ENCODE measurements at places on chromosomes 4 and X. TPM values are rescaled to one million over a fixed set of nuclear protein-coding genes. Genes with fewer than 3 reads are reported as not detected.

DNA sequence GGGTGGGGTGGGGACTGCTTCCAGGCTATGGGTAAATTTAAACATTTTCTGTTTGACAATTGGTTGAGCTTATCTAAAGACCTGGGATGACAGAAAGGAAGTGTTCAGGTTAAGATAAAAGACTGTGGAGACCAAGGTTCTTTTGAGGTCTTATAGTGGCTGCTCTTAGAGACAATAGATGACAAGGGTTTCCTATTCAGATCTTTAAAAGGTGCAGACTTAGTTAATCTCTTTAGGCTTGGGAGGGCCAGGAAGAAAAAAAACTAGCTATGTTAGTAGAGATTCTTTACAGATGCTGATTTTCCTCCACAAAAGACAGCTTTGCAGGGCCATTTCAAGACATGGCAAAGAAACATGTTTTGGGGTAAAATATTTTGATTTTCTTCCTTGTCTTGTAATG, 972.5 kb downstream of the CCSER1 start:
- H3K36me3 ChIP-seq = no peaks in the 10 kb centered on the region
- H3K4me1 ChIP-seq = no peaks in the 10 kb centered on the region
- H3K27me3 ChIP-seq = no peaks in the 10 kb centered on the region

GRCh38 chrX:18389966-18390365, 35.4 kb upstream of the CDKL5 start:
- 0 out of 2 replicates have a peak, but pooled peaks cover 6% of the 10 kb centered on the region for H3K4me1 ChIP-seq
- H3K36me3 ChIP-seq = no peaks in the 10 kb centered on the region
- no peak for DNase-seq
- H3K27ac ChIP-seq = no peak overlapping the region
- no peaks in the 10 kb centered on the region for H3K27me3 ChIP-seq

DNA sequence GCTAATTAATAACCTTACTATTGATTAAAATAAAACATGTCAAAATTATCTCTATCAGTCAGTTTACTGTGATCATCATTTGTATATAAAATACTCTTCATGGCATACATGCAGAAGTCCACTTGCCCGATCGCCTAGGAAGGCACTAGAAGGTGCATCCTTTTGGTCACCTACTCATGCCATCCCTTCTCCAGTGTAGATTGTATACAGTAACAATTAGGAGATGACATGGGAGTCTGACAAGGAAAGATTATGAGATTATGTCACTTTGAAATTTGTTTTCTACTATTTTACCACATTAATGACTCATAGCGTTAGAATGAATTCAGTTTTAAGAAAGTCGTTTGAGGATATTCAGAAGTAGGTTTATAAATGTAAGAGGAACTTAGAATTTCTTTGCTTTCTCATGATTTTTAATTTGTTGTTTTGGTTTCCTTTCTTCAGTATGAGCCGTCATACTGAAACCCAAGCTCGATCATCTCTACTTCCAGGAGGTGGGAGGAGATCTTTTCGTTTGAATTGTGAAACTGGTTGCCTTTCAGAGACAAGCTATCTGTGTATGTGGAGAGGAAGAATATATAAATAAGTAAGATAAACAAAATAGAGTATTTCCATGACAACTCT, 51.1 kb upstream of the UNC5C start:
- no peak overlapping the region for H3K4me3 ChIP-seq
- H3K36me3 ChIP-seq = no peaks in the 10 kb centered on the region
- no peak overlapping the region for H3K27ac ChIP-seq

DNA sequence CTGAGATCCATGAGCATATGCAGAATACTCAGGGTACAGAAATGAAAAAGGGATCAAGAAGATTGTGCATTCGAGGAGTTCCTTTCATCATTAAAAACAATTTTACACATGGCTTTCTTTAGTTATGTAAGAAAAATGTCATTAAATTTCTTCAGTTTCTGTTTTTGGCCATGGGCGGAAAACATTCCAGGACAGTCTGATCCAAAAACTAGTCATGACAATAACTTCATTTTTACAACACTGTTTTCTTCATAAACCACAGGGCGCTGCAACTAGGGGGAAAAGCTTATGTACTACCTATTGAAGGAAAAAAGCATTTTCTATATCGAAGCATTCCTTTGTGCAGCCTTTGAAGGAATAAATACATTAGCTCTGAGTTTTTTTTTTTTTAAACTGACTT, 28.2 kb downstream of the IL13RA1 start:
- H3K27ac ChIP-seq = no peak overlapping the region
- DNase-seq = no peak
- H3K27me3 ChIP-seq = no peaks in the 10 kb centered on the region
- H3K36me3 ChIP-seq = peaks cover 23% of the 10 kb centered on the region
- H3K4me1 ChIP-seq = no peaks in the 10 kb centered on the region

DNA sequence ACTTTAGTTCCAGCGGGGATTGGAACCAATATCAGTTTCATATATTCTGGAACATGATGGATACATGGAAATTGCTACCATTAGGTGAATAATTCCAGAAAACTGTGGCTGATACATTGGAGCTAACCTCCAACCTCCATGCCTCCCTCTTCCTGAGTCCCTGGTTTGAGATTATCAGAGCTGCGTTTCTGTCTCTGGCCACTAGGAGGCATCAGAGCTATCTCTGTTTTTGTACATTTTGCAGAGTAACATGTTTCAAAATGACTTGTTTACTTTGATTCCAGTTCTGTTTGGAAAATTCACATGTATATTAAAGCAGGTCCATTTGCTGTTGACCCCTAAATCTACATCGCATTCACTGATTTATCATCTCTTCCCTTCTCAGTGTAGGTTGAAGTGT, 2.4 kb upstream of the RAB40AL start:
- peak; percentile 3 for DNase-seq
- no peaks in the 10 kb centered on the region for H3K4me1 ChIP-seq
- H3K36me3 ChIP-seq = no peaks in the 10 kb centered on the region
- H3K27me3 ChIP-seq = no peaks in the 10 kb centered on the region
- no peak overlapping the region for H3K4me3 ChIP-seq

DNA sequence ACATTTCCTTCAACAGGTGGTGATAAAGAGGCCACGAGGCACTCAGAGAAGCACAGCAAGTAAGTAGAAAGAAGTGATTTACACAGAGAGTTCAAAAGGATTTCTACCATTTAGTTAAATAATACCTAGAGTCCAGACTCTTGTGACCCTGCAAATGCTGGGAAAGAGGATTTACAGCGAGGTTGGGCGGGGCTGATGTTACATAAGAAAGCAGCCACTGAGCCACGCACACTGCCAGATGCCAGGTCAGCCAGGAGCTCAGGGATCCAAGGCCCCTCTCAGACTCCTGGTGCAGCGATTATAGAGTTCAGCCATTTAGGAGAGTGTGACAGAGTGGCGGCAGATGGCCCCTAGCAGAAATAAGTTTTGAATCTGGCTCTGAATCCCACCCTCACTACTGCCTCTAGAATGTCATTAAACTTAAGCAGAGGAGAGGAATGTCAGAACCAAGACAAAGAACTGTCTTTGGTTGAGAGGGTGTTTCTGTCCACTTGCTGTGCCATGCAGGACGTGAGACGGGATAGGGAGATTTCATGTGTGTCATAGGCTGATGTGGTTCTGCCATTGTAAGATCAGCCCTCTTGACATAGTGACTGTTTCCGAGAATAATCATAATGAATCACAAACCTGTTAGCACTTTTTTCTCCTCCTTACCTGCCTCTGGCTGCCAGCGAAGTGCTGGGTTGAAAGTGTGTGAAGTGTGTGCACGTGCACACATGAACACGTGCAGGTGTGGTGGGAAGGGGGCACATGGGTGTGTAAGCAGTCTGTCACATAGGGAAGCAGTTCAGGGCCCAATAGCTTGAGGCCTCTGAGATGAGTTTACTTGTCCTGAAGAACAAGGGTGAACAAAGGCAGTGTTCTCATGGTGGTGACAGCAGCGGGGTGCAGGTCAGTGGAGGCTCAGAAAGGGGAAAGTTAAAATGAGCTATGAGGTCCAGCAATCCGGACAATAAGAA, 50.1 kb downstream of the MFAP3L start:
- peaks cover 25% of the 10 kb centered on the region for H3K4me1 ChIP-seq
- DNase-seq = peak; percentile 53
- H3K4me3 ChIP-seq = no peak overlapping the region
- no peaks in the 10 kb centered on the region for H3K36me3 ChIP-seq

GRCh38 chr4:89301902-89302301, 5.7 kb downstream of the GPRIN3 start:
- no peaks in the 10 kb centered on the region for H3K4me1 ChIP-seq
- no peak overlapping the region for H3K4me3 ChIP-seq
- no peak overlapping the region for H3K27ac ChIP-seq
- DNase-seq = no peak

DNA sequence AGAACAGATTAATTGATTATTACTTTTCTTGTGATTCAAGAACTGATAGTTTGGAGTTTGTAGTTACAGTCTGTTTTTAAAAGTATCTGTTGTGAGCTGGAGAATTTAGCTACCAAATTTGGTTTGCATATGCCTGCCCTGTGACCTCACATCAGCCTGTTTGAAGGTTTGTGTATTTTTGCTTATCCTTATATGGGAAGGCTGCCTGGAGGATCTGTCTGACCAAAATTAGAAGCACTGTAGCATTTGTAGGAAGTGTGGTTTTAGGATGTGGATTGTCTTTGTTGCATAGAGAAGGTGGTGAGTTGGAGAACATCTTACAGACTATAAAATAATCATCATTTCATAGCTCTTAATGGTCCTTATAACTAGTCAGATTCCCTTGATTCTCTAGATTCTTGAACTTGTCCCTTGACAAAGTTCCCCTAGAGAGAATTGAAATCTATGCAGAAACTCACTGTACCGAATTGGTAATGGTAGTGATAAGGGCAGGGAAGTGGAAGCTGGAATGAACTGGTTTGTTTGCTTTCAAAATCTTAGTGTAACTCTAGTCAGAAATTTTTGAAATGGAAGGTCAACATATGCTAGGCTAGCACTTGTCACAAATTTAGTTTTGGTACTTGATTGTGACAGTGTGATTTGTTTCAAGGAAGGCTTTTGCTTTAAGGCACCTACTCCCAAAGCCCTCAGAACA, 57.3 kb downstream of the SH3BGRL start:
- no peak overlapping the region for H3K4me3 ChIP-seq
- no peaks in the 10 kb centered on the region for H3K36me3 ChIP-seq
- no peak for DNase-seq
- H3K27ac ChIP-seq = no peak overlapping the region

DNA sequence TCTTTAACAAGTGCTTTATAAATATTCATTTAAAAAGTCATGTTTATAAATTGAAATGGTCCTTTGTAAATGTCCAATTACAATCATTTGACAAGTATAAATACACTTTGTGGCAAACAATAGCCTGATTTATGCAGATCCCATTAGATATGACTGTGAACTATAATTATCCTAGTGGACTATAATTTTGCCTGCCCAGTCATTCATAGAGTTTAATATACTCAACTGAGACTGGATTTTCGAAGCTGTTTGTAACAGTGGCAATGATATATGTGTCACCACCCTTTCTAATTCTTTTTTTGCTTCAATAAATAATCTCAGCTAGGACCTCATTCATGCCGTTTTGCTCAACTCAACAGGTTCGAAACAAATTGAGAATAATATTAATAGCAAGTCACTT, 732.0 kb downstream of the PCDH18 start:
- no peak for DNase-seq
- H3K27me3 ChIP-seq = no peaks in the 10 kb centered on the region
- H3K27ac ChIP-seq = no peak overlapping the region
- H3K4me3 ChIP-seq = no peak overlapping the region

- H3K4me3 ChIP-seq = no peak overlapping the region
- H3K36me3 ChIP-seq = no peaks in the 10 kb centered on the region
- H3K4me1 ChIP-seq = no peaks in the 10 kb centered on the region
- H3K27me3 ChIP-seq = no peaks in the 10 kb centered on the region
- no peak for DNase-seq
- no peak overlapping the region for H3K27ac ChIP-seq
These were observed 125.1 kb downstream of the PALLD start for GRCh38 chr4:168621806-168622589.

DNA sequence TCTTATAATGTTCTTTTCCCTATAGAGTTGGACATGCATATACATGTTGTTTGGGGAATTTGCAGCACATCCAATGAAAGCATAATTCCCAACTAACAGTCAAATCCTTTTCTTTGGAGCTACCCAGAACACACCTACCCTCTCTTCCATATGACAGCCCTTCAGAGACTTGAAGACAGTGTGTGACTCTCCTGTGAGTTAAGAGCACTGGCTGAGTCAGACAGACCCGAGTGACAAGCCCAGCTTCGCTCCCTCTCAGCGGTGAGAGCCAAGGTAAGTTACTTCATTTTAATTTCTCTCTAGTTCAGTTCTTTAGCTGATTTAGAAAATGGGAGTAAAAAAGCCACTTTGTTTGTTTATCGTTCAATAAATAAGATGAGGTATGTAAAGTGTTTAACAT, 86.3 kb downstream of the RTL9 start:
- H3K36me3 ChIP-seq = no peaks in the 10 kb centered on the region
- no peak for DNase-seq
- H3K27ac ChIP-seq = no peak overlapping the region
- no peaks in the 10 kb centered on the region for H3K27me3 ChIP-seq

- no peaks in the 10 kb centered on the region for H3K36me3 ChIP-seq
- no peak overlapping the region for H3K27ac ChIP-seq
- H3K27me3 ChIP-seq = no peaks in the 10 kb centered on the region
- DNase-seq = peak; percentile 31
These were observed 116.7 kb upstream of the TMEM164 start for GRCh38 chrX:109886122-109886761.

Gene RAI2
- total RNA-seq = not detected

DNA sequence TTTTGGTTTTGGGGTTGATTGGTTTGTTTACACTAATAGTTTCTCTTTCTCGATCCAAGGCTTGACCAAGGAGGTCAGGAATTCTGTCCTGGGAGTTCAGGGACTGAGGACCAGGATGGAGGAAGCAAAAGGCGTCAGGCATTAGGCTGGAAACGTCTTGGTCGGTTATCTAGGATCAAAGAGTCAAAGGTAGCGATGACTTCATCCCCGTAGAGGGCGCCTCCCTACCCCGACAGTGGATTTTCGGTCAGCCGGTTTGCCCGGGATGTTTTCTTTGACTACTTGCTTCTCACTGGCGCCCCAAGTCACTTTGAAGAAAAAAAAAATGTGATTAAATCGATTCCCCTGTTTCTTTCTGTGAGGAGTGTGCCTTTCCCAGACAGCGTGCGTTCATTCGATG, 980 bp upstream of the FHDC1 start:
- H3K27me3 ChIP-seq = peaks cover 50% of the 10 kb centered on the region
- H3K36me3 ChIP-seq = no peaks in the 10 kb centered on the region
- peak overlapping the region; percentile 41 for H3K4me3 ChIP-seq
- H3K4me1 ChIP-seq = peaks cover 30% of the 10 kb centered on the region
- no peak overlapping the region for H3K27ac ChIP-seq

DNA sequence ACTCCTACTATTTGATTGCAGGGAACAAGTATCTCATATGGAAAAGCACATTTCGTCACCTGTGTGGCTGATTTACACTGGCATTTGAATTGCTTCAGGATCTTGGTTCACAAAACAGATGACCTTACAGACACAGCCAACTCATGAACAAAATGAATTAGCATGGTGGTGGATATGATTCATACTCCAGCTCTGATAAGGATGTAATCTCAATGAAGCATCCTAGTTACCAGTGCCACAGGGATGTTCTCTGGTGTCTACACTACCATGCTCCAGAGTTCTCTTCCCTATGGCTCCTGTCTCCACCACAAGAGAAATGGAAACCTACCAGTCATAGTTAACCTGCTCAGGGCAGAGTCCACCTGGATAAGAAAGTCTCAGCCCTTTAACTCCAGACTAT, 40.7 kb downstream of the TEC start:
- DNase-seq = no peak
- H3K36me3 ChIP-seq = no peaks in the 10 kb centered on the region
- H3K27ac ChIP-seq = no peak overlapping the region
- no peak overlapping the region for H3K4me3 ChIP-seq
- no peaks in the 10 kb centered on the region for H3K27me3 ChIP-seq

Gene GATB
- total RNA-seq = 32.3 TPM

Gene KIT
- total RNA-seq = not detected

Gene MYL5
- total RNA-seq = 11.0 TPM
